ENCODE measurements at places on chromosomes 3 and 15.

DNA sequence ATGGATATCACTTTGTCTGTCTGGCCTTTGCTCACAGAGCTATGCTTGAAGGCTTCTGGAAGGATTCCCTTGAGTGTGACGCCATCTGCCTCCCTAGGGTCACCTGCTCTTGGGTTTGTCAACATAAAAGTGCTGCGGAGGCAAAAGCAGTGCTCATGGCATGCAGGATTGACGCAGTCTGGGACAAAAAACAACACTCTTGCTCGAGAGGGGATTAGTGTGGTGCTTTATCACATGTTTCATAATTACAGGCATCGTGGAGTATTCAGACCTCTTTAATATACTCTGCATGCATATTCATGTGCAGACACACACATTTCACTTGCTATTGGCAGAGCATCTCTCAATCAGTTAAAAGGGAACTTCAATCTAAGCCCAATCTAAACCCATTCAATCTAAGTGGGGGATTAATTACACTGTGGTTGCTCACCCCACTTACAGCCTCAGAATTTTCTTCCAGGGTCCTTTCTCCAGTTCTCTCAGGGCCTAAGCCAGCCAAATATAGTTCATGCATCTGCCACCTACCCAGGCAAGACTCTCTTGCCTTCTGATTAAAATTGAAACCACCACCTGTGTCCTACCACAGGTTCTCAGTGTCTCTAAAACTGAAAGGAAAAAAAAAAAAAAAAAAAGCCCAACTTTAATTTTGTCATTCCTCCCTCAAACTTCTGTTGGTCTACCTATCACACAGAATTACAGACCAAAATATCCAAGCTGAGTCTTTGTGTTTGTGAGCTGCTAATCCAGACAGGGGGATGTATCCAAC, 75.6 kb downstream of the BFSP2 start:
- no peak for DNase-seq

- no peak for DNase-seq
Measured at GRCh38 chr15:96089405-96090058, 241.0 kb upstream of the NR2F2 start.

DNA sequence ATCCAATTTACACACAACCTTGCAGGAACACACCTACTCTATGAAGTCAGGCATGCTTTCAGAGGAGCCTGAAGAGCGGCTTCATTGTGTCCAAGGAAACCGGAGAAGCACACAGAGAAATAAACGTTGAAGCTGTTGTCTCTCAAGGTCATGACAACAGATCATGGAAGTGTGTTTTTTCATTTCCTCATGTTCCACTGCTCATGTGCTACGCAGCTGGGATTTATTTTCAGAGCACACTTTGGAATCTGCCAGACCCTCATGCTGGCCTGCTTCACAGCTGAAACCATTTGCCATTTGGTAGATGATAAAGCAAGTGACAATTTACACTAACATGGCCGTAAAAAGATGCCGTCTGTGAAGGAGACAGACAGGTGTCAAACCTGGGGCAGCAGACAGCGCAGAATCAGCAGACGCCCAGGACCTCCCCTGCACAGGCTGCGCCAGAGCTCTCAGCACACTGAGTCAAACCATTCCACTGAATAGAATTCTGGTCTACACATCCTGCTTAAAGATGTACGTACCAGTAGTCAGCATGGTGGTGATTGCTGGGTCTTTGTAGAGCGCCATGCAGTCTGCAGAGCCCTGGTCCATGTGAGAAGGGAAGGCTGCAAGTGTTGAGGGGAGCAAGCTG, 99.3 kb downstream of the ARNT2 start:
- no peak for DNase-seq

DNA sequence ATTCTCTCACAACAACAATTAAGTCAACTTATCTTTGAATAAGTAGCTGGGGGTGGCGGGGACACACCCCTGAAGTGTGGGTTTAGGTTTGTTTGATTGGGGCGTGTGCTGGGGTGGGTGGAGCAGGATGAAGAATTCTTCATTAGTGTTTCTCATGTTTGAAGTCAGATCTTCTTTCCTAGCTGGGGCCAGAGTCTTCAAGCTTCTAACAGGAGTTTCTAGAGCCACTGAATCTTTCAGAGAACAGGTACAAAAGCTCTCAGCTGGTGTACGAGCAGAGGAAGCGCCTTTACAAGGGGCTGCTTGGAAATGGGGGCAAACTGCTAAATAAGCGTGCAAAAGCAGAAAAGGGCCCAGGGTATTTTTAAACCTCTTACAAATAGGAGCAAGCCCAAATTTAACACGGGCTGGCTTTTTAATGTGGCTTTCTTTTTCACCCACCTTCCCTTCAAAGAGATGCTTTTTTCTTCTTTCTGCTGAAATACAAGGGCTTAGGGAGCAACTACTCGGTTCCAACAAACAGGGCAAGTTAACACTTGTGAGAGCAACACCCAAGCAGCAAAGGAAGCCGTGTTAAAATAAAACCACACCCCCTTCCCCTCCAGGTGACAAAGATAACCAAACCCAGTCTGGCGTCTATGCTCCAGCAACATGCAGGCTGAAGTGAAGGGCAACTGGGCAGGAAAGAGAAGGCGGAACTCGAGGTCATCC, 86.9 kb upstream of the RASGRP1 start:
- DNase-seq, result no peak

- no peak for DNase-seq
Measured at GRCh38 chr3:104873331-104873730, 493.4 kb upstream of the ALCAM start.

GRCh38 chr15:27101982-27102381, 131.0 kb downstream of the GABRG3 start:
- no peak for DNase-seq

DNA sequence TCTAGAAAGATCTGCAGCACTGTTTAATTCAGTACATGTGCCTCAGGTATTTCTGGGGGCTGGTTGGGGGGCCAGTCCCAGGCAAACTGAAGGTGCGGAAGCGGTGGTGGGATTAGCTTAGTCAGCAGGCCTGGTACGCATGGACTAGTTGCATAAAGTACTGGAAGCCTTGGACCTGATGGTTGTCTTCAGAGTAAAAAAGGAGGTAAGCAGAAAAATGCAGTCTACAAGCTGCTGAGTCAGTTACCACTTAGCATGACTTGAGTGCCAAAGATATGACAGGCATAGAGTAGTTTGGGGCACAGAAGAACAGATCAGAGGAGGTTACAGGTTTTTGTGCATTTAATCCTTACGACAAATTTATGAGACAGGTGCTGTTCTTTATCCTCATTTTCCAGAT, 19.9 kb upstream of the GOLGA8J start:
- DNase-seq, result no peak

DNA sequence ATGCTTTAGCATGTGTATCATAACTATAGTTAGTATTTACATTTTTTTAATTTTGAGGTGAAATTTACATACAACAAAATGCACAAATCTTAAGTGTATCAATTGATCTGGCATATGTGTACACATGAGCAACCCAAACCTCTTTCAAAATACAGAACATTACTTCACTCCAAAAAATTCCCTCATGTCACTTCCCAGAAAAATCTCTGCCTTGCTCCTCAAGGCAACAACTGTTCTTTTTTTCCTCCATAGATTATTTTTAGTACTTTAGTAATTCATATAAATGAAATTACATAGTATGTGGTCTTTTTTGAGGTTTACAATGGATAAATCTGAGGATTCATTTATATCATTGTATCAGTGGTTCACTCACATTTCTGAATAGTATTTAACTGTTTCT, 84.9 kb downstream of the TRIM42 start:
- no peak for DNase-seq

DNA sequence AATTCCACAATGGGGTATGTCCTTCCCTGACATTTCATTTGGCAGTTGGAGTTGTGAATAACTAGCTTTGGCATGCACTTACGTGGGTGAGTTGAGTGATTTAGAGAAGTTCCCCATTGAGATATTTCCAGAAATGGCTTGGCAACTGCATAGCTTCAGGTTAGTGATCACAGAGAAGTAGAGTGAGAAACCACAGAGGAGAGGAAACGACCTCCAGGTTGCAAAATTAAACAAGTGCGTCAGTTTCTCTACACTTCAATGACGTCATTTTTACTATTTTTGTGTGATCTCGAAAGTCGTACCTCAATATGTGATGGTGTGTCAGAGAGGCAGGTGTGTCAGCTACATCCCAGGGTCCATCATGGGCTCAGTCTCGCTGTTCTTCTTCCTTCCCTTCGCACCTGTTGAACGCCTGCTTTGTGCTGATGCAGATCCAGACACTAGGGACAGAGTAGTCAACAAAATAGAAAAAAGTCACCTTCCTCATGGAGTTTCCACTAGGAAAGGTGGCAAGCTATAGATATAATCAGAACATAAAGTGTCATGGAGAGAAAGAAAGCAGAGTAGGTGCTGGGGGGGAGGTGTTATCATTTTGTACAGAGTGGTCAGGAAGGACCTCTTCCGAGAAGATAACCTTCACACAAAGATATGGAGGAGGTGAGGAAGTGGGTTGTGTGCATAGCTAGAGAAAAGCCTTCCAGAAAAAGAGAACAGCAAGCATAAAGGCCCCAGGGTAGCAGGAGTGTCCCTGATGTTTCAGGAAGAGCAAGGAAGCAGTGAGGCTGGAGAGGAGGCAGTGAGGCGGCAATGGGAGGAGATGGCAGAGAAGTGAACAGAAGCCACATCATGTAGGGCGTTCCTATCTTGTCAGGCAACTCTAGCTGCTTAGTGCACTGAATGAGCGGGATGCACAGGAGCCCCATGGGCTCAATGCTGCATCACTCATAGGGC, 75.6 kb downstream of the MCTP2 start:
- no peak for DNase-seq

DNA sequence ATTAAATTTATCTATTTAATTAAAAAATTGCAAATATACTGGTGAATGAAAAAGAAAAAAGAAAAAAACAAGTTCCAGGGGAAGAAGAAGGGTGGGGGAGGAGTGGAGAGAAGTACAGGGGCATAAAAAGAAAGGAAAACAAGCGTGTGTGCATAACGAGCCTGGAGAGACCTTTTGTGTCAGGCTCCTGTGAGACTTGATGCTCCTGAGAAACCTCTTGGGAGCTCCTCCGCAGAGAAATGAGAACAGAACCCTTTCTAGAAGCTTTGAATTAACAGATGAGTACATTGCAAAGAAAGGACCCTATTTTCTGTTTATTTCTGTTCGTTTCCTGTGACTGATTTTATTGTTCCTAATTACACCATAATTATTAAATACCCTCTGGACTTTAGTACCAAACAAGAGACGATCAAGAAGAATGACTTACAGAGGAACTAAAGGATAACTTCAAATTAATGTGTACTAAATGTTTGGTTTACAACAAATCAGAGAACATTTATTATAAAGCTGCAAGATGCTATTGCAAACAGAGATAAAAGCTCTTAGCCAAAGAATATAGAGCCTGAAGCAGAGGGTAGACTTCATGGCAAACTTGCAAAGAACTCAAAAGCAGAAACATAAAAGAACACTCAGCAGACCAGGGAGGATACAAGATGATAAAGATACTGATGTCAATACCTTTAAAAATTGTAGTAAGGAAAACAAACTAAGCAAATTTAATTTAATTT, 74.7 kb downstream of the DPPA2 start:
- DNase-seq, result no peak

DNA sequence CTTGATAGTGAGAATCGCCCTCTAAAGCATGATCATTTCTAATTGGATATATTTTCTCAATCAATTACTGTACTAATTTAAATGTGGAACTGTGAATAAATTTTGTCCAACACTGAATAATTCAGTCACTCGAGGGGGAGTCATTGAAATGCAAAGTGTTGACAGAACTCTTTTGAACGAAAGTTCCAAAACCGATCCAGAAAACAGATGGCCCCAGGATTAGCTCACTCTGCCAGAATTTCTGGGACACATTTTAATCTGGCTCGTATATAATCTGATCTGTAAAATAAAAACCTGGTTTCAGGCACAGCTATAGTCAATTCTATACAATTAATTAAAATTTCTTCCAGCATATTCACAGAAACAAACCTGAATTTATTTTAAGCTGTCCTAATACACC, 580.4 kb downstream of the ROBO1 start:
- no peak for DNase-seq

- no peak for DNase-seq
Measured at GRCh38 chr3:37519661-37520060, 342.0 kb upstream of the CTDSPL start.

DNA sequence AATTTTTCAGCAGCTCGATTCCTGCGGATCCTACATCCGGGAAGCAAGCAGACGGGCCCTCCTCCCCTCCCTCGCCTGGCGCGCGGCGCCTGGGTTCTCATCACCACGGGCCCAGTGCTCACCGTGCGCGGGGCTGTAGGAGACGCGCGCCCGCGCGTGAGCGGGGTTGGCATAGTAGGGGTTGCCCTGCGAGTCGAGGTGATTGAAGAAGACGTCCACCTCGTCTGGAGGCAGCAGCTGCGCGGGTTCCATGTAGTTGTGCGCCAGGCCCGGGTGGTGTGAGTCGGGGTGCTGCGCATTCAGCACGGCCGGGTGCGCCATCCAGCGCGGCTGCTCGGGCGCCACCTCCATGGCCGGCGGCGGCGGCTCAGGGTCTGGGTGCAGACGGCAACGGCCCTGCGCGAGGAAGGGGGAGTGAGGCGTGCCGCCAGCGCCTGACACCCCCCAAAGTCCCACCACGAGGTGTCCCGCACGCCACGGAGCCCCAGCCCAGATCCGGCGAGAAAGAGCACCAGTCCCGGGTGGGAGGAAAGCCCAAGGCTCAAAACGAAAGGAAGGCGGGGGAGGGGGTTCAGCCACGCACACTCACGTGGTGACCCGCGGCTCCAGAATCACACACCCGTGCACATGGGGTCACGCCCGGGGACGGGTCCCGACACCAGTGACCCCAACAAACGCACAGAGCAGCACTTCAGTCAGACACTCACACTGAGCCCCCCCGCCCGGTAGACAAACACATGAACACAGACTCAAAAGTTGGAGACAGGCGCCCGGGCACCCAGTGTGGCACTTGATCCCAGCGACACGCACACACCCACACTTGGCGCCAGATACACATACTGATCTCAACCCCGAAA, 6.1 kb downstream of the GATA2 start:
- DNase-seq, result no peak

DNA sequence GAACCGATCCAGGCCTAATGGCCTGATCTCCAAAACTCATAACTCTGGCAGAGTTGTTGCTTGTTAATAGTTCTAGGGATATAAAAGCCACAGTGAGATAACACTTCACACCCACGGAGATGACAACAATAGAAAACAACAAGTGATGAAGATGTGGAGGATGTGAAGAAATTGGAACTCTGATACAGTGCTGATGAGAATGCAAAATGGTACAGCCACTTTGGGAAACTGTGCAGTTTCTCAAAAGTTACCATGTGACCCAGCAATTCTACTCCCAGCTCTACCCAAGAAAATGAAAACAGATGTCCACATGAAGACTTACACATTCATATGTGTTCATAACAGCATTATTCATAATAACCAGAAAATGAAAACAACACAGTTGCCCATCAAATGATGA, 3.8 kb downstream of the CMTM7 start:
- no peak for DNase-seq

Data from stimulated activated CD8-positive, alpha-beta memory T cell treated with anti-CD3 and anti-CD28 coated beads, Interleukin-7, amount 100 ng/mL, for 1 hour (primary cell).